ENCODE measurements at places on chromosomes 13 and 19.

- DNase-seq = no peak
These were observed 1034.8 kb upstream of the SPRY2 start for GRCh38 chr13:81375709-81376108.

DNA sequence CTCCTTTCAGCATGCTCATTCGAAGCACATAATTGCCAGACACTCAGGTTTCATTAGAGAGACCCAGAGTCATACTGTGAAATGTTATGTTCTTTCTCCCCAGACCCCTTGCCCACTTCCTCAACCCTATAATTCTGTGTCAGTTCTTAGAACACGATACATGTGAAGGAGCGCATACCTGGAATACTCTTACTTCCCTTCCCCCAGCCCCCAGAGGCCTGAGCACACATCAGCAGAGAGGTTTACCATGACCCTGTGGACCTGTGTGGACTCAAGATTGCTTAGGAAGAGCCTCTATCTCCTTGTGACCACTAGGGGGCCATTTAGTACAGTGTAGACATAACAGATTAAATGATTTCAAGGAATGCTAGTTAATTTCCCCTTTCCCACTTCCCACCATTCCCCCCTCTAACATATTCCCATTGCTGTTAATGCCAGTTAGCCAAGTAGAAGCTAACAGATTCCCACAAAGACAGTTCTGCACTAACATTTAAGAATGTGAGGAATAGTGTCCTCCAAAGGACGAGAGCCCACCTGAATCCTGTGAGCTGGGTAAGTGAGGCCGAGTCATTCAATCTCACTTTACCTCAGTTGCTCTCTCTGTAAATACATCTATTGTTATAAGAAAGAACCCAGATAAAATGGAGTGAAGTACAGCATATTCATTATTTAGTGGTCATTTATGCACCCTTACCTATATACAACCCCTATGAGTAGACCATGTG is 154.2 kb upstream of the MAB21L1 start:
- DNase-seq = no peak

GRCh38 chr13:31755803-31756212 is 16.5 kb downstream of the RXFP2 start:
- DNase-seq = no peak

DNA sequence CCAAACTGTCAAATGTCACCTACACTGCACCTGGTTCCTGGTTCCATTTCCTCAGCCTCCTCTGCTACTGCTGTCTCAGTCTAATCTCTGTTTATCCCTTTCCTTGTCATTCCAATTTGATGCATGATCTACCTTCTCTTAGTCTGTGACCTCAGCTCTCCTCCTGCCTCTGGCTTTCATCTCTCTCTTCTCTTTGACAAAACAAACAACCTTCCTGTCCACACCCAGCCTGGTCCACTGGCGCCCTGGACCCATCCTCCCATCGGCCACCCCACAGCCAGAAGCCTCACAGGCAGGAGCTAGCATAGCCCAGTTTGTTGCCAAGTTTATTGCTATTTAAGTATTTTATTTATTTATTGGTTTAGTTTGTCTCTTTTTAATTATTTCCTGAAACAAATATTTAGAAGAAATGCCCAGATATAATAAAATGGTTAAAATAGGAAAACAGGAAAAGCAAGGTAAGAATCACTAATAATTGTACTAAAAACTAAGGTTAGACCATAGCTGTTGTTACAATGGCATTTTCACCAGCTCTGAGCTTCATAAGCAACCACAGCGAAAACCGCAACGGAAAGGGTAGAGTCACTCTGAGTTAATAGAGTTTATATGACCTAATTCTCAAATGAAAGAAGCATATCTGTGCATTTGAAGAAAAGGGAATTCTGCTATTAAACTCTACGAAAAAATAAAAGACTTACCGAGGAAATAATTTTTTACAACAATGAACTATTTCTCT is 68.6 kb downstream of the EFNB2 start:
- DNase-seq = no peak

DNA sequence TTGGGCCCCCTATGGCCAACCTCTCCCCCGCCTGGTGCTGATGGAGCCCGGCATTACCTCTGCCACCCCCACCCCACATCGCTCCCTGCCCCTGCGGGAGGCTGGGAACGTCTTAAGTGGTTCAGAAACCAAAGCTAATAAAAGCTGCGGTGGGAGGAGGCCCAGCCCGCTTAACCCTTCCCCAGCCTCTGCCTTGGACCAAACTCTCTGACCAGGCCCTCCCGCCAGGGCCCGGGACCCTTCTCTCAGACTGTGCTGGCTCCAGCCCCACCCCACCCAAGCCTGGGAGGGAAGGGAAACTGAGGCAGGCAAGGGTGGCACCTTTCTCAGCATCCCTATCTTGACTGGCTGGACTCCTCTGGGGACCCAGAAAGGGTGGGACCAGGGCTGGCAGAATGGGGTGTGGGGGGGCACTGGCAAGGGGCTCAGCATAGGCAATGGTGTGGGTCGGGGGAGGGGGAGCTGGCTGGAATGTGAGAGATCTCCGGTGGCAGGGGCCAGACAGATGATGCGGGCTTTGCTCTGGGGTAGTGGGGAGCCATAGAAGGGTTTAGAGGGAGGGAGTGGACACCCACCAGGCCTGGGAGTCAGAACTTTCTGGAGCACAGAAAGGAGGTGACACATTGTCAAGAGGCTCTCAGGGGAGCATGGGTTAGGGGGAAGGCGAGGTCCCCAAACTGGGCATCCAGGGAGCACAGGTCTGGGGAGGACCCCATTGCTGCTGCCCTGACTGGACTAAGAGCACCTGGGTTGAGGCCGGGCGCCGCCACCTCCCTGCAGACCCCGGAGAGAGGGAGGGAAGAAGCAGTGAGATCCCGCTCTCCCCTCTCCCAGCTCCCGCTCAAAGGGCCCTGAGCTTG is 21.9 kb downstream of the SMIM24 start:
- no peak for DNase-seq

DNA sequence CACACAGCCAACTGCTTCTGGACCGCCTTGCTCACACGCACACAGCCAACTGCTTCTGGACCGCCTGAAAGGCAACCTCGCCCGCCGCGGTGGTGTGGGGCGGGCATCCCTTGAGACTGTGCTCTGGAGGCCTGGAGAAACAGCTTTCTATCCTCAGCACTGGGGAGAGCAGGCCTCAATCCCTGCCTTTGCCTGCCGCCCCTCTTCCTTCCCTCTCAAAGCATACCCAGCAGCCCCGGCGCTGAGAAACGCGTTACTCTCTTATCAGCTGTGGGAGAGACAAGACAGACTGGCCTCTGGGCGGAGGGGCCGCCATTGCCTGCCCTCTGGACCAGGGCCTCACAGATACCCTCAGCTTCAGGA is 2.9 kb downstream of the LIPE start:
- DNase-seq = no peak

DNA sequence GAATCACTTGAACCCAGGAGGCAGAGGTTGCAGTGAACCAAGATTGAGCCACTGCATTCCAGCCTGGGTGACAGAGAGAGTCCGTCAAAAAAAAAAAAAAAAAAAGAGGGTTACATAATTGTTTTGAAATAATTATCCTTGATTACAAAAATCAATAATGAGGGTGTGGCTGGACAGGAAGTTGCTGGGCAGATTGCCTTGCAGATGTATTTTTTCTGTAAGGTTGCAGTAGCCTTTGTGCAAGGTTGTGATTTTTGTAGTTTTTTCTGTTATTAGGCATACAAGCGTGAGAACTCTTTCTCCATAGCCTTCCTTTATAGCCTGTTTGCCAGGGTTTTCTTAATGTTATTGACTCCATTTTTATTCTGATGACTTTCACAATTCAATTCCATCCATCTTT is 40.7 kb upstream of the SIN3B start:
- DNase-seq = no peak

DNA sequence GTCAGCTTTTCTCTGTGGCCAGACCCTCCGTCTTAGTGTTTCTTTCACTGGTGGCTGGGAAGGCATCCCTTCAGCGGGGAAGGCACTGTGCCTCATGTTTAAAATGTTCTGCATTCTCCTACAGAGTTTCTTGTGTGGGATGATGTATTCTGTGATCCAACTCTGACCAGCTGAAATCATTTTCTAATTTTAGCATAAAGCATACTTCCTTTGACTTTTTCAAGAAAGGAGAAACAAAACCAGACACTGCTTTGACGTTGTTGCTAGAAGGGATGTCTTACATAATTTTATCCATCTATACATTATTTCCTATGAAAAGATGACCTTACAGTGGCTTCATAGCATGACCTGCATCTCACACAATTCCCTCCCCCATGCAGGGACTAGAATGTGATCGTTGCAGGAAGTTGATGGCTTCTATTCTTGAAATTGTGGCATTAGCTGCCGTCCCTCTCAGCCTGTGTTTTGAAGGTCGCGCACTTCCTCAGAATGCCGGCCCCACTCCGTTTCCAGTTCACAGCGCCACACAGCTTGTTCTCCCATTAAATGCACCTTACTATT is 38.6 kb upstream of the TEX29 start:
- DNase-seq = no peak

- no peak for DNase-seq
These were observed 117.1 kb downstream of the TSHZ3 start for GRCh38 chr19:31232180-31232579.

GRCh38 chr13:79121286-79121685 is 284.8 kb downstream of the RBM26 start:
- DNase-seq = no peak

GRCh38 chr13:109152941-109153340 is 523.5 kb downstream of the MYO16 start:
- no peak for DNase-seq

DNA sequence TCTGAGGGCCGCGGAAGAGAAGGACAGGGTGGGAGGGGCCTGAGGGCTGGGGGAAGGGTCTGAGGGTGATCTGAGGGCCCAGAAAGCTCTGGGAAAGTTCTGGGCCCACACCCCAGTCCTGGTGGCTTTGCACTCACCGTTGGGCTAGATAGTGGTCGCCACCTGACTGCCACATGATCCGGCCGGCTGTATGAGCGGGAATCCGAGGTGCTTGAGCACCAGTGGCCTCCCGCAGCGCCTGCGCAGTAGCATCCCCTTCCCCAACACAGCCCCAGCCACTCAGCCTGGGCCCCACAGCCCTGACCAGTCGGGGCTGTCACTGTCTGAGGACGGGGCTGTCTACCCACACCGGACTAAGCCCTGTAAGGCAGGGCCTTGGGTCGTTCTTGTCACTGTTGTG is 15.0 kb downstream of the PRODH2 start:
- no peak for DNase-seq

GRCh38 chr19:21823224-21823623 is 12.8 kb downstream of the ZNF43 start:
- DNase-seq = no peak

GRCh38 chr19:53989600-53990533 is 1.6 kb upstream of the CACNG6 start:
- no peak for DNase-seq

DNA sequence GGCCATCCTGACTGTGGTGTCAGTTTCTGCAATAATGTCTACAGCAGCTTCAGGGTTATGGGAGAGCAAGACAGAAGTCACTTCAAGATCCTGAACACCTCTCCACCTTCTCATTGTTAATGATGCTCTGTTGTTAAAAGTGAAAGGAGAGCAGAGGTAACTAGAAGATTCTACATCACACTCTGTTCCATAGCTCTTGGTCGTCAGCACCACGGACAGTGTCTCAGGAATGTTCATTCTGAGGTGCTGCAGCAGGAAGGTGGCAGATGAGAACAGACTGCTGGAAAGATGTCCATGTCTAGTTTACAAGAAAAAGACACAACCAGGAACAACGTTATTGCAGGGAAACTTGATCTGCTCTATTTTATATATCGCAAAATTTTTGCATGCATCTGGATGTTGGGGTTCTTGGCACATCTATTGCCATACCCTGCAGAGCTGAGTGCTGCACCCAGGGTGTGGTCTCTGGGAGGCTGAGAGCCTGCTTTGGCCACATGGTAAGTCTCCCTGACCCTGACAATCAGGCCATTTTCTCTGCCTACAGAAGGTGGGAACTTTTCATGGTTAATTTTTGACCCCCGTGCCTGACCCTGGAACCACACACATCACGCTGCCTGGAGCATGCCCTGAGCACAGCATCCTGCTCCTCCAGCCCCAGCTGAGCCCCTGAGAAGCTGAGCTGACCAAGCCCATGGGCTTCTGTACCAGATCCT is 12.7 kb downstream of the CEACAM21 start:
- no peak for DNase-seq
